Cardiac muscle cell (in vitro differentiated cells and primary cell): ENCODE measurements at places on chromosomes 4 and X. TPM values are rescaled to one million over a fixed set of nuclear protein-coding genes. Genes with fewer than 3 reads are reported as not detected.

The MAGED4 gene
- 70.5 and 73.7 TPM in 2 replicates for total RNA-seq

The VMA21 gene
- total RNA-seq = 21.5 and 22.4 TPM in 2 replicates

The CXCL6 gene
- not detected in 2 replicates for total RNA-seq

The RTL9 gene
- total RNA-seq = 0.74 and 1.4 TPM in 2 replicates

The TACR3 gene
- not detected in 2 replicates for total RNA-seq

The TGIF2LX gene
- not detected in 2 replicates for total RNA-seq

DNA sequence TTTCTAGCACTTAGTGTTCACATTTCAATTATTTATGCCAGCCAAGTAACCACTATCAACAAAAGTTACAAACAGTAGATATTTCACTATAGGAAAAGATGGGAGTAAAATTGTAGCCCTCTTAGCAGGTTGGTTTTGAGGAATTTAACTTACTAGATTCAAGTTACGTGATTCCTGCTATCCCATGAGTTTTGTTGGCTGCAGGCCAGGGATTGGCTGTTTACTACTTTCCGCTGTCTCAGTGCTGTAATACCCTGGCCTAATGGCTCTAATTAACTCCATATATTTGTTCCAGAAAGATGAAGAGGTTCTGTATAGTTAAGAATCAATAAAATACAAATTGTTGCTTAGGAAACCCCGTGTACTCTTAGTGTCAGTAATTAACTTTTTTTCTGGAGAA is 55.5 kb upstream of the MAGED1 start:
- DNase-seq = no peak

- DNase-seq = peak; percentile 42
Observed at GRCh38 chrX:13165266-13166189, 121.1 kb upstream of the FAM9C start.

- no peak for DNase-seq
Observed at GRCh38 chr4:38415682-38416081, 248.3 kb upstream of the KLF3 start.

- no peak for DNase-seq
Observed at GRCh38 chr4:112567536-112567935, 51.6 kb upstream of the NEUROG2 start.

GRCh38 chr4:168879188-168879587 is 130.9 kb downstream of the CBR4 start:
- DNase-seq = no peak

DNA sequence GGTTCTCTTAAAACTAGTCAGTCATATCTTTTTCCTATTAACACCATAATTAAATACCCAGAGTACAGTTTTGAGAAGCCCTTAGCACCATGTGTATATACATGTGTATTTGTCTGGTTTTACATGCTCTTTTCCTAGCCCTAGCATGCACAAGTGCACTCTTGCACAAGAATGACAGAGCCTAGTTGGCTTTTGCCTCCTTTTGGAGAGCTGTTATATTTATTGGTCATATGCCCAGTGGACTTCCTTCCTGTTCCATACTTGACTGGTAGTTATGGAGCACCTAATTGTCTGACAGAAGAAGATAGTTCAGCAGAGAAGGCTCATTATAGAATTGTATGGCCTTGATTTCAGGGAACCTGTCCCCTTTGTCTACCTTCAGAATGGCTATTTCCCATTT is 155.6 kb downstream of the ARX start:
- DNase-seq = peak; percentile 34

GRCh38 chrX:17555846-17556245 is 180.8 kb downstream of the NHS start:
- DNase-seq = no peak

DNA sequence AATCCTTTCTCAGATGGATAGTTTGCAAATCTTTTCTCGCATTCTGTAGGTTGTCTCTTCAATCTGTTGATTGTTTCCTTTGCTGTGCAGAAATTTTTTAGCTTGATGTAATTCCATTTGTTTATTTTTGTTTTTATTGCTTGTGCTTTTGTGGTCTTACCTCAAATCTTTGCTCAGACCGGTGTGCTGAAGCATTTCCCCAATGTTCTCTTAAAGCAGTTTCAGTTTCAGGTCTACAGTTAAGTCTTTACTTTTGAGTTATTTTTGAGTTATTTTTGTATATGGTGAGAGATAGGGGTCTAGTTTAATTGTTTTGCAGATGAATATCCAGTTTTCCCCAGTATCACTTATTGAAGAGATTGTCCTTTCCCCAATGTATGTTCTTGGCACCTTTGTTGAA is 18.2 kb upstream of the SLC25A14 start:
- no peak for DNase-seq

DNA sequence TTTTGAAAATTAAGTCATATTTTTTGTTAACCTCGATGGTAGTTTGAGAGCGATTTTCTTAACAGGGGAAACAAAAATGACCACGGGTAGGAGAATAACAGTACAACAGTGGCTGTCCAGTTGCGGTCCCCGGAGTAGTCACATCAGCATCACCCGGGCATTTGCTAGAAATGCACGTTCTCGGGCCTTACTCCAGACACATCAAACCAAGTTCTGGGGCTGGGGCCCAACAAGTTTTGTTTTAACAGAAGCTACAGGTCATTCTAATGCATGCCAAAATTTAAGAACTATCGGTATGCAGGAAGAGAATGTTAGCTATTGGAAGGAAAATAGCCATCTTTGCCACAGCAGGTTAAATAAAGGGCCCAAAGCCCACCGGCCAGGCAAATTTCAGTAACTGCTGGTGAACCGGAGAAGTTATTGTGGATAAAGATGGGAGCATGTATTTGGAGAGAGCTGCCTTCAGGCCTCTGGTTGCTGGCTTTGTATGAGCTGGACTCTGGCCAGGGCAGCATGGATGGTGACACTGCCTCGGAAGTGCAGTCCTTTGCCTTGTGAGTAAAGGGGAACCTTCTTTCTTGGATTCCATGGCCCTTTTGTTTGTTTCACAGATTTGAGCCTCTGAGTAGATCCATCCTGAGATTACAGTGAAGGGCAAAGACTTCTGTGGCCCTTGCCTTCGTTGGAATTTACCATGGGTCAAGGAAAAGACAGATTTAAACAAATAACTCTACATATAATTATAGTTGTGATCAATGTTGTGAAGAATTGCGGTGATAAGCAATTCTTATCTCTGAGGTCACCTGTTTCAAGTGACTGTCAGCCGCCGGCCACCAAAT is 62.1 kb downstream of the TBC1D14 start:
- no peak for DNase-seq

- no peak for DNase-seq
Observed at GRCh38 chr4:156992943-156993342, 21.3 kb upstream of the PDGFC start.
